CD8-positive, alpha-beta T cell (primary cell): ENCODE measurements at places on chromosomes 6 and 20.
A peak's percentile ranks its signal among the peaks of the same experiment; 100 is the strongest.

GRCh38 chr6:110799655-110800054 lies 15.6 kb downstream of the CDK19 start:
- DNase-seq, result no peak

DNA sequence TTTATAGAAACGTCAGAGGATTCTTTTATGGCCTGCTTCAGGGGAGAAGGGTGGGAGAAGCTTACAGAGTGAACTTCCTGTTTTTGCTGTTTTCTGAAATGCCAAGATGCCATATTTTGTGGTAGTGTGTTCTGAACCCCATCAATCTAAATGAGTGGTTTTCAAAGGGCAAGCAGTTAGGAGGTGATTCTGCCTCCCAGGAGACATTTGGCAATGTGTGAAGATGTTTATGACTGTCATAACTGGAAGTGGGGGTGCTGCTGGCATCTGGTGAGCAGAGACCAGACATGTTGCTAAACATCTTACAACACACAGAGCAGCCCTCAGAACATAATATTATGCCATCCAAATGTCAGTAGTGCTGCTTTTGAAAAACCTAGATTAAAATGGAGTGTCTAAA lies 6.0 kb upstream of the PRL start:
- DNase-seq, result no peak

- DNase-seq, result no peak
Observed at GRCh38 chr20:62485062-62485700, 9.4 kb upstream of the GATA5 start.

GRCh38 chr6:159483259-159483658 lies 209.8 kb downstream of the SOD2 start:
- DNase-seq, result no peak

GRCh38 chr6:154280521-154280920 lies 76.1 kb downstream of the IPCEF1 start:
- DNase-seq, result no peak

DNA sequence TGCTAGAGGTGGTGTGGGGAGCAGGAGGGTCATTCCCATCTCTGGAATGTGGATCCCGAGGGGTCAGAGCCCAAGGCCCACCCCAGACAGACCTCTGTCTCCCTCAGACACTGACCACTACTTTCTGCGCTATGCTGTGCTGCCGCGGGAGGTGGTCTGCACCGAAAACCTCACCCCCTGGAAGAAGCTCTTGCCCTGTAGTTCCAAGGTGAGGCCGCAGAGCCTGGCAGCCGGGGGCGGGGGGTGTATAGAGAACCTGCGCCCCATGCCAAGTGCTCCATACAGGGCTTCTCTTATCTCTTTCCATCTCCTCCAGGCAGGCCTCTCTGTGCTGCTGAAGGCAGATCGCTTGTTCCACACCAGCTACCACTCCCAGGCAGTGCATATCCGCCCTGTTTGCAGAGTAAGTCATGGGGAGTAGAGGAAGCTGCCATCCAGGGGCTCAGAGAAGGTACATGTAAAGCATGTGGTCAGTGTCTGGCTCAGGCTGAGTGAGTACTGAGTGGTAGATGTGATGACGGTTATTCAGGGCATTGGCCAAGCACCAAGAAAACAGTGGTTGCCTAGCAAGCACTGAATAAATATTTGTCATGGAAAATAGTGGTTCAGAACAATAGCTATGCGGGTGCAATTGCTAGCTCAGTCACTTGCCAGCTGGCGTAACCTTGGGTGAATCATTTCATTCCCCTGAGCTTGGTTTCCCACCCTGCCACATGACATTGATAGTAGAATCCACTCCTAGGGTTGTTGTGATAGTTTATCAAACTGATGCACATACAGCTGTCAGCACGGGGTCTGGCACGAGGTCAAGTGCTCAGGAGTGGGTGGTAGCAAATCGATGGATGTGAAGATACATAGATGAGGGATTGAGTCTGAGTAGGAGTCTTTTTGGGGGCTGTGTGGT lies 3.5 kb downstream of the PIGT start:
- peak; percentile 30 for DNase-seq

DNA sequence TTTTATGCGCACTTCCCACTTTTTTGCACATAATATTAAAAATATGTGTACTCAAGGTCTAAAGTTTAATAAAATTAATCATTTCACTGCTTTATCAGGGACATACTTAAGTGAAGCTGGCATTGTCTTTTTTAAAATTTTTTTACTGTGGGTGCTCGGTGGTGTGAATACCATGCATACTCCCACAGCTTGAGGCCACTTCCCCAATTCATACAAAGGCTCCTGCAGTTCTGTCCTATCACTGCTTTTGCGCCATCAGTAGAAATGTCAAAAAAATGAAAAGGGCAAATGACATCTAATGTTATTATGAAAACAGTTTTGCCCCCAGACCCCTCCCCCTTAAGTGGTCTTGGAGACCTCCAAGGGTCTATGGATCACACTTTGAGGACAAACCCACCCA lies 464.1 kb upstream of the ARID1B start:
- DNase-seq, result no peak

GRCh38 chr6:4913705-4914419 lies 90.0 kb downstream of the RPP40 start:
- no peak for DNase-seq

GRCh38 chr6:27053738-27054137 lies 193.8 kb upstream of the PRSS16 start:
- no peak for DNase-seq

GRCh38 chr20:43681991-43682410 lies 15.1 kb downstream of the MYBL2 start:
- DNase-seq, result no peak

- DNase-seq, result no peak
Observed at GRCh38 chr6:19472850-19473249, 364.3 kb upstream of the ID4 start.

GRCh38 chr6:16730738-16731477 lies 30.4 kb downstream of the ATXN1 start:
- DNase-seq, result no peak

- no peak for DNase-seq
Observed at GRCh38 chr6:148507774-148508173, 165.1 kb downstream of the SASH1 start.

DNA sequence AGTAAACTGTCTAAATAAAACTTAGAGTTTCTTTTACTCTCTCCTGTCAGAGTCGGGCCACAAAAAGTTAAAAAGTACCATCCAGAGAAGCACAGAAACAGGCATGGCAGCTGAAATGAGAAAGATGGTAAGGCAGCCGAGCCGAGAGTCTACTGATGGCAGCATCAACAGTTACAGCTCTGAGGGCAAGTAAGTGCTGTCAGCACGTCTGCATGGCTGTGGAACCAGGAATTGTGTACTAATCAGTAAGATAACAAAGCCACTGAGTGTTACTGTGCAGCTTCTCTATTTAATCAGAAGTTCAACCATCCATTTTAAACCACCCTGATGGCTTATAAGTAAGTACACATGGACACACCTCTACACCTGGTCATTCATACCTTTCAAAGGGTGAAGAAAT lies 231.3 kb upstream of the KCNQ5 start:
- DNase-seq, result no peak

- DNase-seq, result no peak
Observed at GRCh38 chr20:17518339-17519052, 12.7 kb downstream of the BFSP1 start.

- no peak for DNase-seq
Observed at GRCh38 chr20:11119573-11119972, 445.8 kb upstream of the JAG1 start.

DNA sequence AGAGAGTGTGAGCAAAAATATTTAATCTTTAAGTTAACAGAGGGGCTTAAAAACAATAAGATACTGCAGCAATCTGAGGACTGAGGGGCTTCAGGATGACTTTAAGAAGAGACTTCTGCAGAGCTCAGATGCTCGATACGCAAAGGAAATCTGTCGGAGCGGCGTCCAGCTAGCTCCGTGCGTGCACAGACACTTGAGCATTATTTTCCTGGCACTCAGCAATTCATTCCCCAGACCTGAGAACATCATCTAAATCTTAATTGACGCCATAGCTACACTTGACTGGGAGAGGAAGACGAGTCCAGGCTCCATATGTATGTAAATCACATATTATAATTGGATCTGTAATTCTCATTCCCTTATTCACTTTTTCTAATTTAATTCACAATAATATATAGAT lies 228.2 kb downstream of the SOD2 start:
- no peak for DNase-seq

GRCh38 chr6:89348372-89348771 lies 4.2 kb downstream of the UBE2J1 start:
- DNase-seq, result no peak

DNA sequence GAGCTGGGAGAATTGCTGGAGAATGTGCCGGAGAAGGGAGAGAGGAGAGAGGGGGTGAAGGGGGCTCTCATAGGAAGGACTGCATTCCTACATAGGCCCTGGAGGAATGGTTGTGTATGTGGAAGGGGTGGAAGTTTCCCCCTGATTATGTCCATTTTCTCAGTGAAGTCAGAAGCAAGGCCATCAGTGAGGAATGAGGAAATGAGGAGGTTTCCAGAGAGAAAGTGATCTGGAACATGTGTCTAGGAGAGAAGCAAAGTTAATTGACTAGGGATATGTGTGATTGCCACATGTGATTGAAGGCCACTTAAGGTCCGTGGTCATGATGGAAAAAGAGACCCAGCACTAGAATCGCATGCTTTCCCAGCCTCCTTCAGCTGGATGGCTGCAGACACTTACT lies 42.3 kb downstream of the TBPL1 start:
- DNase-seq, result no peak

DNA sequence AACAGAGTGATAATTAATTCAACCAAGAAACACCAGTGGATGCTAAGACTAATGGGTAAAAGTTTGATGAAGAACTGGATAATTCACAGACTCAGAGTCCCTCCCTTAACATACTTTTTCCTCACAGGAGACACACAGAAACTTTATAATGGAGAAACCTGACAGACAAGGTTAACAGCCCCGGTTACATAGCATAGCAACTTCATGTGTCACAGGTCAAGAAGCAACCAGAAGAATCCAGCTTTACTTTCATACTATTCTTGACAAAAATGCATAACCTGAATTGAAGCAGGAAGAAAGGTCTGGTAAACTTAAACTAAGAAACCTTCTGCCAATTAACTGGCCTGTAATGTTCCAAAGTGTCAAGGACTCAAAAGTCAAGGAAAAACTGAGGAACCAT lies 375.9 kb downstream of the RNF144B start:
- no peak for DNase-seq

DNA sequence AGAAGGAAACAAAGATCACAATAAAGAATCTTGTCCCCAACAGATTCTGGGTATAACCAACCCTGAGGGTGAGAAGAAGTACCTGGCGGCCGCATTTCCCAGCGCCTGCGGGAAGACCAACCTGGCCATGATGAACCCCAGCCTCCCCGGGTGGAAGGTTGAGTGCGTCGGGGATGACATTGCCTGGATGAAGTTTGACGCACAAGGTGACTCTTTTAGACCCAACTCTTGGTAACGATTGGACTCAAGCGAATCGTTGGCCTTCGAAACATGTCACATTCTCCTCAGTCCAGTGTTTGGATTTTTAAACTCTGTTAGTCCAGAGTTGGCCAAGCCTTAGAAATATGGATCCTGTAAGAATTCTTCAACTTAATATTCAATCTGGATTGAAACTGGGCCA lies 2.6 kb downstream of the PCK1 start:
- no peak for DNase-seq

GRCh38 chr6:159941286-159942113 lies 27.4 kb upstream of the IGF2R start:
- DNase-seq, result peak; percentile 22

- no peak for DNase-seq
Observed at GRCh38 chr6:156336089-156336488, 441.1 kb upstream of the ARID1B start.

DNA sequence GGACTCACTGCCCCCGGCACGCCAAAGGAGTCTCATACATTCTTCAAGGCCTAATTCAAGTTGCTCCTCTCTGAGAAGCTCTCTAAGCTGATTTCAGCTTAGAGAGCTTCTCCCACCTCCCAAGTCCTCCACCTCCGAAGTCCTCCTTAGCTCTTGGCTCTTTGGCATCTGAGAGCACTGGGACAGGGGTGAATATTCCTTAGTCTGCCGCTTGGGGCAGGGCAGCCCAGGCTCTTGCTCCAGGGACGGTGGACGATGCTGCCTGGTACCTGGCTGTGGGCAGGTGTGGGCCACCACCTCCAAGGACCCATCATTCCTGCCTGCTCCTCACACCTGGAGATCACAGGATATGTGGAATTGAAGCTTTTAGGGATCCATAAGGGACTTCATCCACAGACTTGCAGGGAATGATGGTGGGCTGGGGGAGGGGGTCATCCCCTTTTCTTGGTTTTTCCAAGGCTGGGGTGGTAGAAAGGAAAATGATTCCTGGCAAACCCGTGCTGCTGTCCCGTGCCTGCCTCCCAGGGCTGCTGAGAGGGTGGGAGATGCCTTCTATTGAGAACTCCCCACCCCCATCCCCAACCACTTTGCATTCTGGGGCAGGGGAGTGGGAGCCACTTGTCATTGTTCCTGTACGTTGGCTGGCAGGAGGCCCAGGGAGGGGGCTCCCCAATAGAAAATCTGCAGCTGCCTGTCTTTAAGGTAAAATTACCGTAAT lies 57.4 kb downstream of the ARHGAP40 start:
- DNase-seq, result peak; percentile 45

DNA sequence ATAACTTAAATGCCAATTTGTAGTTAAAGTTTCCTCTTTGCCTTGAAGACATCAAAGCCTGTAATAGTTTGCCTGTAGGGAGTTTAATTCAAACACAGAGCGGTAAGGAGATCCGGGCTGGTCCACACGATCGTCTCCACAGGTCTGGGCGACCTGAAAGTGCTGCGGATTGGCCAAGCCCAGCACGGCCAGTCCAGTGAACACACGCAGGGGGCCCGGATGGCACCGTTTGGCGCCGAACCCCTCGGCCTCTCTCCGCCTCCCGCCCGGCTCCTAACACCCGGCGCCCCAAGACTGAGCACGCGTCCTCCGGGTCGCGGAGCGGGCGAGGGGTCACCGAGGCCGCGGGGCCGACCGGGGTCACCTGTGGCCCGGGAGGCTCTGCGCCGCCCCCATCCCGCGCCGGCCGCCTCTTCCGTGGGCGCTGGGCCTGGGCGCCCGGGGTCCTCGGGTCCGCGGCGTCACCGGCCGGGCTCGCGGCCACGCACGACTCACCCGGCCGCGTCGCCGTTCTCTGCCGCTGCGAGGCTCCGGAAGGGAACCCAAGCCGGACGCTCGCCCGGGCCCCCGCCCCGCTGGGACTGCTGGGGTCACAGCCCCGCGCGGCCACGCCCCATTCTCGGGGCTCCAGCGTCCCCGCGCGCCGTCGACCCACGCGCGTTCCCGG lies 481 bp downstream of the SERPINB6 start:
- peak; percentile 70 for DNase-seq

DNA sequence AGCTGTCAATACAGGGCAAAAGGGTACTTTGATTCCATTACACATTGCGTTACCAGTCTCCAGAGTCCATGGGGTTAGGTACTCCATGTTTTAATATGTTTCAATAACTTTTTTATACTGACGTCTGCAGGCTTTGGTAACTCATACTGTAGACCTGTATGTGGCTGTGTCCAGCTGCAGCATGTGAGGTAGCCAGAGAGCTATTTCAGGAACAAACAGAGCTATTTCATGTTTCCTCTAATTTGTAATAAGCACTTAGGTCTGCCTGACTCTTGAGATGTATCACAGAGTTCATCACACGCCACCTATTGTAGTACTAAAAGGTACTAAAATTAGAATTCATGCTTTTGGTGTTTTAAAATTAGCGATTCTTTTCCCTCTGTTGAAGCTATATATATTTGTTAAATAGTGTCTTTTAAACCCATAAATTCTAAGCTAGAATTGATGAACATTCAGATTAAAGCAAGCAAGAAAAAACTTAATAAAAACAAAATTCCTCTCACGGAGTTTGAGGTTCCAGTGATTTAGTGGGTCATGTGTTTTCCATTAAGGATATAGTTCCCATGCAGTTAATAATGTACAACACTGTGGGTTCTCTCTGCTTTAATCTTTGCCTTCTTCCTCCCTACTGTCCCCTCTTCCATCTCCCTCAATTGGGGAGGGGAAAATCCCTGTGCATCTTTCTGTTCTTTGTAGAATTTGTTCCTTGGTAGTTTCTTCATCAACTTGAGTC lies 37.0 kb downstream of the FOXO3 start:
- no peak for DNase-seq
